Lower lobe of right lung (tissue), 2 donors: ENCODE measurements at places on chromosomes 1 and 21. TPM values are rescaled to one million over a fixed set of nuclear protein-coding genes. Genes with fewer than 3 reads are reported as not detected.

The CD34 gene
- 44.6 TPM for total RNA-seq

The DCAF6 gene
- 50.6 TPM for total RNA-seq

The CHODL gene
- not detected for total RNA-seq

DNA sequence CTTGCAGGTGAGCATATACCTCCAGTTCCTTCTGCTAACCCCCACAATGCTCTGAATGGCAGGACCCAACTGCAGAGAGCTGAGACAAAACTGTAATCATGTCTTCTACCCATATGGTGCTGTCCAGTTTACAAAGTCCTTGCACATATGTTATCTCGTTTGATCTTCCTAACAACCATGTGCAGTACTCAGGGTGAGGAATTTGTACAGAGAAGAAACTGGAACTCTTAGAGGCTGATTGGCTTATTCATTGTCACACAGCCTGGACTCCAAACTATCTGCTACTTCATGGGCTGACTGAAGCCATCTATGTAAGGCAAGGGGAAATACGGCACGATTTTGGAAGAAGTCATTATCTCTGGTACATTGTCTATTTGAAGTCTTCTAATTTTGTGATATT lies 191.1 kb downstream of the TNR start:
- no peak for DNase-seq
